ENCODE measurements at places on chromosomes 13 and 19.

GRCh38 chr19:33435706-33436359, 62.3 kb downstream of the CEBPG start:
- peak; percentile 60 for DNase-seq

DNA sequence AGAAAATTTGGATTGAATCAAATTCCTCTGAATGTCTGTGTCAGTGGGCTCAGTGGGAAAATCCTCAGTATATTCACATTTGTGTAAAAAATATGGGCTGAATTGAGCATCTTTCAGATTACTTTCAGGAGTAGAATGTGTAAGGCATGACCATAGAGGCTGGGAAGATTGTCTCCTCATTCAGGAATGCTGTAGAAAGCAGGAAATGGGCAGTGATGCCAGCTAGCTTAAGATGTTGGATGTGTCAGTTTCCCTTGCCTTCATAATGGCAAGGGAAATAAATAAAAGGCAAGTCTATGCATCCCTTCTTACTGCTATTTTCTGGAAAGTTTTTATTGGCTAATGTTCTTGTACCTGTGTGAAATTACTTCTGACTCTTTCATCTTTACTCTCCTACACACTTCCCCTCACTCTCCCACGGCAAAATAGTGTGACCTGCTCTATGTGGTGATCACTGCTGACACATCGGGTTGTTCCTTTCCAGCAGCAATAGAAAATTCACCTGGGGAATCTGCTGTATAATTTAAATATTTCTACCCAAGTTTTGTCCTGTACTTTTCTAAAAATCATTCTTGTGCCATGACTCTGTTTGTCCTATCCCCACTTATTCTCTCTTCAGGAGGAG, 103.2 kb downstream of the LMO7 start:
- DNase-seq: no peak

- DNase-seq: peak; percentile 11
Observed at GRCh38 chr13:42215578-42216421, 56.2 kb upstream of the AKAP11 start.

- no peak for DNase-seq
Observed at GRCh38 chr13:43815204-43815603, 28.4 kb upstream of the ENOX1 start.

GRCh38 chr19:374183-374885, 29.7 kb upstream of the MIER2 start:
- no peak for DNase-seq

- no peak for DNase-seq
Observed at GRCh38 chr13:29255567-29255966, 339.9 kb downstream of the SLC7A1 start.

DNA sequence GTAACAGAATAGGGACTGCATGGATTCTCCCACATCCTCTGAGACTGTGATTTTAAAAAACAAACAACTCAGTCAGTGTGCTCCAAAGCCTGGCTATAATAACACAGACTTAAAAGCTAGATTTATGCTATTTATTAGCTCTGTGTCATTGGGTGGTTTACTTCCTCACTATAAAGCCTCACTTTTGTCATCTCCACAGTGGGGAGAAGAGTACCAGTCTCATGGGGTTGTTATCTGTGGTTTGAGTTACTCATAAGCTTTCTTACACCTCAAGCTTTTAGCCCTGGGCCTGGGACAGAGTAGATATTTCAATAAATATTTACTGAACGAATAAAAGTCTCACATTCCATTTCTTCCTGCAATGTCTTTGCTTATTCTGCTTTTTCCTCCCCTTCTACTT, 5.3 kb downstream of the RNASEH2B start:
- DNase-seq: no peak

DNA sequence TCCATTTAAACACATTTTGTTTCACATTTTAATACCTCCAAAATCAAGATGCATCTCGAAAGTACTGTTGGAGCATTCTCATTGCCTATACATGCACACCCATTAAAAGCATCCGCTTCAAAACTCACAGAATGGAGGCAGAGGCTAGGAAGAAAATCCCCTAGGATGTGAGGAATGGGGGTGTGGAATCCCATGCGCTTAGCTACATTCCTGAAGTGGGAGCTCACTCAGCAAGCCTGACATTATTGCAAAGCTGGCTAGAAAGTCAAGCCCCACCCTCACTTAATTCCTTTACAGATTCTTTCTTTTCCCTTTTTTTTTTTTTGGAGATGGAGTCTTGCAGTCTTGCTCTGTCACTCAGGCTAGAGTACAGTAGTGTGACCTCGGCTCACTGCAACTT, 4.6 kb upstream of the FAM32A start:
- DNase-seq: no peak

DNA sequence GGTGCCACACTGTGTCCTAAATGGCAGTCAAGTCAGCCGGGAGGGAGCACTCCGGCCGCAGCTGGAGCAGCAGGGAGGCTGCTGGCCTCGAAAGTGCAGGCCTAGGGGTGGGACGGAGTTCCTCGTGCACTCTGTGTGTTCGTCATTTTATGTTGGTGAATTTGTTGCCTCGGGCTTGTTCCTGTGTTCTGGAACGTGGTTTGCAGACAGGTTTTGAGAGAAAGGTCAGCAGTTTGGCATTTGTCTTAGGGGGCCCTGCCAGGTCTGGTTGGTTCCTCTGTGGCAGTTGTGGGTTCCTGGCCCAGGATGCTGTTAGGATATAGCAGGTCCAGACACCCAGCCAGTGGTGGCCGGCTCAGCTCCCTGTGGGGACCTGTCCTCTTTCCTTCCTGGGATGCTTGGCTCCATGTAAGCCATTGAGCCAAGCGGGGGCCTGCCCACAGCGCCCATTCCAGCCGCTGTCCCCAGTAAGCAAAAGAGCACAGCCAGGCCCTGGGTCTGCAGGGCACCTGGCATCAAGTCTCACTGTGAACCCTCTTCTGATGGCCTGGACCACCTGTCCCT, 30.0 kb downstream of the MPHOSPH8 start:
- no peak for DNase-seq

GRCh38 chr13:33543089-33543459, 257.5 kb upstream of the STARD13 start:
- no peak for DNase-seq

- DNase-seq: no peak
Observed at GRCh38 chr19:14746886-14747285, 31.5 kb downstream of the ADGRE2 start.

DNA sequence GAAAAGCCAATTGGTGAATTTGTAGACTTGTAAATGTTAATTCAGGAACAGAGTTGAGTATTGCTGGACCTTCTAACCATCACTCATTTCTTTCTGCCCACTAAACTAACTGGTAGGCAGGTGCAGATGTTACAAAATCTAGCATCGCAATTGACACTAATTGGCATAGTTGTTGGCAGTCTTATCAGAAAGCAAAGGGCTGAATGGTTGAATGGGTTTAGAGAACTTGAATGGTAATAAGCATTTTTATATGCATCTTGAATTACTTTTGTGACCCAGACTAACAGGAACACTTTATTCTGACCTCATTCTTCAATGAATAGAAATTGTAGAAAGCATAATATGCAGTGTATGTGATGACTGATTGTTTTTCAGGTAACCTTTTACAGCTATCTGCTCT, 189.1 kb downstream of the GGACT start:
- no peak for DNase-seq

- DNase-seq: no peak
Observed at GRCh38 chr13:23751195-23751594, 138.0 kb downstream of the MIPEP start.

DNA sequence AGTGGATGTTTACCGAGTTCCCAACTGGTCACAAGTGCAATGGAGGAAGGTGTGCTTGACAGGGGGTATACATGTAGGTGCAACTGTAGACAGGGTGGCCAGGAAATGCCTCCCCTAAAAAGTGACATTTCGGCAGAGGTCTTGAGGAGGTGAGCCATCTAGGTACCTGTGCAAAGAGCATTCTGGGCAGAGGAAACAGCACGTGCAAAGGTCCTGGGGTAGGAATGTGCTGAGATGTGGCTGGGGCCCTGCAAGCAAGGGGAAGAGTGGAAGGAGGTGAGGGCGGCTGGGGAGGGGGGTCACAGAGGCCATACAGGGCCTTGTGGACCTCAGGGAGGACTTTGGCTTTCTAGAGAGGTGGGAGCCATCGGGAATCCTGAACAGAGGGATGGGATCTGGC, 8.1 kb downstream of the ADGRL1 start:
- no peak for DNase-seq

DNA sequence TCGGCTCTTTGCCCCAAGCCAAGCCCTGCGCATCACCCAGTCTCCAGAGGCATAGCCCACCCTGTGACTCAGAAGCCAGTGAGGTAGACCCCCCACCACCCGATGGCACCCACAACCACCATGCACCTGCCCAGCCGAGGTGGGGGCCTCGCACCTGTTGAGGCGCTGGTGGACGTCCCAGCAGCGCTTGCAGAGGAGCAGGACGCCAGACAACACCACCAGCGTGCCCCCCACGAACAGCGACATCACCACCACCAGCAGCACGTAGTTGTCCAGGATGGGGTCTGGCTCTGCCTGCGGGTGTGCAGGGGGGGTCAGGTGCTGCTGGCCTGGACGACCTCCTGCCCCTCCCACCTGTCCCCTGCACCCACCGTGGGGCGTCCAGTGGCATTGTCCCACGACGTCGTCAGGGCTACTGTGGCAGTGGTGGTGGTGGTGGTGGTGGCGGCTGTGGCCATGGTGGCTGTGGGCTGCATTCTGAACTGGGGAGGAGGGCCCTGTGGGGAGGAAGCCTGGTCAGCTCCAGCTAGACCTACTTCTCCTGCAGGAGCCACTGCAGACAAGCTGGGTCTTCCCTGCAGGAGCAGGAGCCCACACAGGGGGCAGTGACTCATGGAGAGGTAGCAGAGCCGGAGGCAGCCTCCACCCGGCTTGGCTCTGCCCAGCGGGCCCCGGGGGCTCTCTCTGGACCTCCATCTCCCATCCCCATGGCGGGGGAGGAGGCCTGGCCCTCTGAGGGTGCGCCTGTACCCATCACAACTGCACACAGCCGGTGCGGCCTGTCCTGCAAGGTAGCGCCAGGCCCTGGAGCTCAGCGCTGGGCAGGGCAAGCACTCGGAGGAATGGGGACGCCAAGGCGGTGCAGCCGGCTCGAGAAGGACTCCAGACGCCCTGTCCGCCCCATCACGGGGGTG, 1.9 kb downstream of the CBARP start:
- no peak for DNase-seq

GRCh38 chr19:52451241-52451640, 2.1 kb upstream of the ZNF578 start:
- DNase-seq: no peak

- no peak for DNase-seq
Observed at GRCh38 chr19:2969104-2969504, 8.3 kb upstream of the TLE6 start.

- peak; percentile 89 for DNase-seq
Observed at GRCh38 chr19:10419200-10419645, 1.1 kb upstream of the PDE4A start.

DNA sequence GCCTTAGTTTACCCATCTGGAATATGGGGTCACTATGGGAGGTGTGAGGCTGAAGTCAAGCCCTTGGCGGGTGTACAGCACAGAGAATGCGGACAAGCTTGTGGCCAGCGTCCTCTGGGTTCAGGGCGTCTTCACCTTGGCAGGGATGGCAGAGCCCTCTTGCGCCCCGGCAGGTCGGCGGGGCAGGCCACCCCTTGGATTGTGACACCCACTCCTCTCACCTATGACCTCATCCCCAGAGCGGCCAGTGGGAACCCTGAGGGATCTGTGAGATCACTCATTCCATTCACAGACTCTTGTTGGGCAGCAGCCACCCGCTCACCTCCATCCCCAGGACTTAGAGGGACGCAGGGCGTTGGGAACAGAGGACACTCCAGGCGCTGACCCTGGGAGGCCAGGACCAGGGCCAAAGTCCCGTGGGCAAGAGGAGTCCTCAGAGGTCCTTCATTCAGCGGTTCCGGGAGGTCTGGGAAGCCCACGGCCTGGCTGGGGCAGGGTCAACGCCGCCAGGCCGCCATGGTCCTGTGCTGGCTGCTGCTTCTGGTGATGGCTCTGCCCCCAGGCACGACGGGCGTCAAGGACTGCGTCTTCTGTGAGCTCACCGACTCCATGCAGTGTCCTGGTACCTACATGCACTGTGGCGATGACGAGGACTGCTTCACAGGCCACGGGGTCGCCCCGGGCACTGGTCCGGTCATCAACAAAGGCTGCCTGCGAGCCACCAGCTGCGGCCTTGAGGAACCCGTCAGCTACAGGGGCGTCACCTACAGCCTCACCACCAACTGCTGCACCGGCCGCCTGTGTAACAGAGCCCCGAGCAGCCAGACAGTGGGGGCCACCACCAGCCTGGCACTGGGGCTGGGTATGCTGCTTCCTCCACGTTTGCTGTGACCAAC, at the start of gene SPACA4:
Gene SPACA4, plus strand, starts transcription at position 280 of the 896 bp plus-strand sequence. Its CDS starts 237 bp downstream, at position 517.
- no peak for DNase-seq

DNA sequence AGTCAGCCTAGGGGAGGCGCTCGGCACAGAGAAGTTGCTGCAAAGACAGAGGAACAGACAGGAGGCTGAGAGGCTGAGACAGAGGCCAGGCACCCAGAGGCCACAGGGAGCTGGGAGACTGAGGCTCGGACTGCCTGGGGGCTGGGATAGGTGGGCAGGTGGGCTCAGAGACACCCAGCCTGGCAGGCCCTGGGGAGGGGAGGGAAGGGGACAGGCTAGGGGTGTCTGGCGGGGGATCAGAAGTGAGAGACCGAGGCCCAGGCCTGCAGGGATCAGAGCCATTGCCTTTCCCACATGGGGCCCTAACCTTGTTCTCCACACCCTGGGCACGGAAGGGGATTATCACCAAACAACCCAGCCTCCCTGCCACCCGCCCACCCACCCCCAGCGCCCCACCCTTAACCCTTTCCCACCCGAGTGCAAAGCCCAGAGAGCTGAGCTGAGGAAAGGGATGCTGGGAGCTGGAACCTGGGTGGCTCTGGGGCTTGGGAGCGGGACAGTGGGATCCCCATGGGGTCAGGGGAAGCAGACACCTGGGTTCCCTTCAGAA, 1.3 kb downstream of the NTN5 start:
- DNase-seq: no peak

GRCh38 chr13:110799246-110800236, 86.0 kb downstream of the ING1 start:
- DNase-seq: no peak

- no peak for DNase-seq
Observed at GRCh38 chr13:101579281-101579802, 126.9 kb downstream of the ITGBL1 start.

- no peak for DNase-seq
Observed at GRCh38 chr13:44088411-44088810, 208.7 kb downstream of the LACC1 start.

DNA sequence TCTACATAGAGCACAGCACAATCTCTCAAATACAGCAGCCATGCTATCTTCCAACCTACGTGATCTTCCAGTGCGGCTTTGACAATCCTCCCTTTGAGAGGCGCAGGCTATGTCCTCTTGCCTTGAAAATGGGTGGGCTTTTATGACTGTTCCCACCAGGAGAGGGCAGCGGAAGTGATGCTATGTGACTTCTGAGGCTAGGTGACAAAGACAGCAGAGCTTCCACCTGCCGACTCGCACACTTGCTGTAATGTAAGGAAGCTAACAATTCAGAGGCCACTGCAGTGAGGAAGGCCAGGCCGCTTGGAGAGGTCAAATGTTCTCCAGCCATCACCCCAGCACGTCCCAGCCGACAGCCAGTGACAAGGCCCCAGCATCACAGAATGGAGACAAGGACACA, 65.8 kb downstream of the MRPL57 start:
- no peak for DNase-seq

GRCh38 chr13:25846222-25846984, 205.4 kb downstream of the SHISA2 start:
- DNase-seq: no peak
